ENCODE measurements at places on chromosomes 12 and 14.

DNA sequence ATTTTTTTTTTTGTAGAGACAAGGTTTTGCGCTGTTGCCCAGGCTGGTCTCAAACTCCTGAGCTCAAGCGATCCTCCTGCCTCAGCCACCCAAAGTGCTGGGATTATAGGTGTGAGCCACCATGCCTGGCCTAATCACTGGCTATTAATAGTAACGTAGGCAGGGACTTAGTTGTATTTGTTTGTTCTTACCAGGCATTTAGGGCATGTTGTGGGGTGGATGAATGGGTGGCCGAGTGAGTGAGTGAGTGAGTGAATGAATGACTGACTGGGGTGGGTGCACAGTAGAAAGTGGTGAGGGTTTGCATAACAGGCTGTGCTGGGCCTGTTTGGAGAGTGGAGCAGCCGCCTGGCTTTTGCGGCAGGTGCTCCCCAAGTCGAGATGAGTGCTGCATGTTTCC, 87.0 kb downstream of the FOXN4 start:
- DNase-seq = no peak

- no peak for DNase-seq
Observed at GRCh38 chr14:101334656-101335055, 226.6 kb upstream of the DIO3 start.

DNA sequence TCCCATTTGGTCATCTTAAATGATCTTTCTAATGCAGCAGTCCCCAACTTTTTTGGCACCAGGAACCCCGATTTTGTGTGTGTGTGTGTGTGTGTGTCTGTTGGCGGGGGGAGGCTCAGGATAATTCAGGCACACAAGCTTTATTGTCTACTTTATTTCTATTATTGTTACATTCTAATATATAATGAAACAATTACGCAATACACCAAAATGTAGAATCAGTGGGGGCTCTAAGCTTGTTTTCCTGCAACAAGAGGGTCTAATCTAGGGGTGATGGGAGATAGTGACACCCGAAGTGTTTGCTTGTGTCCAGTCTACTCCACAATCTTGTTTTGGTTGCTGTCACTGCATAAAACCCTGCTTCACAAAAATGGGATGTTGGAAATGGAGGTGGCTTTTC, 621.1 kb upstream of the LRFN5 start:
- DNase-seq = no peak

DNA sequence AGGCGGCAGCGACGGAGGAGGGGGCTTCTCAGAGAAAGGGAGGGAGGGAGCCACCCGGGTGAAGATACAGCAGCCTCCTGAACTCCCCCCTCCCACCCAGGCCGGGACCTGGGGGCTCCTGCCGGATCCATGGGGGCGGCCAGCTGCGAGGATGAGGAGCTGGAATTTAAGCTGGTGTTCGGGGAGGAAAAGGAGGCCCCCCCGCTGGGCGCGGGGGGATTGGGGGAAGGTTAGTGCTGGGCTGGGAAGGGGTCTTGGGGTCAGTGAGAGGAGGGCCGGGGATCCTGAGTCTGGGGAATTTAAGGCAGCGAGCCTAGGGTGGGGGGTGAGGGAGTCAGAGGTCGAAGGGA, 203 bp downstream of the NFATC4 start:
- DNase-seq = no peak

GRCh38 chr14:58760121-58760520, 122.4 kb downstream of the DACT1 start:
- DNase-seq = no peak

- no peak for DNase-seq
Observed at GRCh38 chr12:11667171-11667570, 17.7 kb downstream of the ETV6 start.

DNA sequence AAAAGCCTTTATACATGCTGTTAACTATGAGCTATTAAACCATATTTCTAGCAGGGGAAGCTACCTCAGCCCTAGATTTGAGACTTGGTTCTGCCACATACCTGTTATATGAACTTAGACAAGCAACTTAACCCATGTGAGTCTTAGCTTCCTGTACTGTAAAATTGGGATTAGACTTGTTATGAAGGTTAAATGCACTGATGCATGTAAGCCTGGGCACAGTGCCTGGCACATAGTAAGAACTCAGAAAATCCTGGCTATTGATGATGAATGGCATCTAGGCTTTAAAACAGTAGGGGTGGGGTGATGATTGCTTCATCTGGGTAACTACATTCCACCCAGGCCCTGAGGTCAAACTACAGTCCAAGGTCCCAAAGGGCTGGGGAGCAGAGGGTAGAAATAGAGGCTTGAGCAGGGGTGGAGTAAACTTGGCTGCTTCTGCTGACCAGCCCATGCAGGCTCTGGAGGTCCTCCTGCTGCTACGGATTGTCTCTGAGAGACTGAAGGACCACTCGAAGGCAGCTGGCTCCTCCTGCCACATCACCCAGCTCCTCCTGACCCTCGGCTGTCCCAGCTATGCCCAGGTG, 11.3 kb downstream of the ESPL1 start:
- no peak for DNase-seq

GRCh38 chr14:99137001-99137700, 134.8 kb downstream of the BCL11B start:
- no peak for DNase-seq

DNA sequence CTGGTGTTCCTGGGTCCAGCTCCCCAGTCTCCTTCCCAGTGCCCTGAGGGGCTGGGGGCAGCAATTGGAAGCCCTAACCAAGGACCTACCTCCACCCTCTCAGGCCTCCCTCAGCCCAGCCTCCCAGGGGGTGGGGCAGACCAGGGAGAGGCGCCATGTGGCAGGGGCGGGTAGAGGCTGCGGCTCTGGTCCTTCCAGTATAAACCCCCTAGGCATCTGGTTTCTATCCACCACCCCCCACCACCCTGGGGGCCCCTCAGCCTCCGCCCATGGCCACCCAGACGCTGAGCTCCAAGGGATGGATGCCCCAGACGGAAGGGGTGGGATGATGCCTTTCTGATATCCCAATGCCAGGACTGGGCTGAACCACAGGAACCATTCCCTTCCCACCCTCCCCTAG, 2.8 kb upstream of the SP7 start:
- DNase-seq = no peak

GRCh38 chr14:21231020-21231652, 38.1 kb downstream of the HNRNPC start:
- no peak for DNase-seq

DNA sequence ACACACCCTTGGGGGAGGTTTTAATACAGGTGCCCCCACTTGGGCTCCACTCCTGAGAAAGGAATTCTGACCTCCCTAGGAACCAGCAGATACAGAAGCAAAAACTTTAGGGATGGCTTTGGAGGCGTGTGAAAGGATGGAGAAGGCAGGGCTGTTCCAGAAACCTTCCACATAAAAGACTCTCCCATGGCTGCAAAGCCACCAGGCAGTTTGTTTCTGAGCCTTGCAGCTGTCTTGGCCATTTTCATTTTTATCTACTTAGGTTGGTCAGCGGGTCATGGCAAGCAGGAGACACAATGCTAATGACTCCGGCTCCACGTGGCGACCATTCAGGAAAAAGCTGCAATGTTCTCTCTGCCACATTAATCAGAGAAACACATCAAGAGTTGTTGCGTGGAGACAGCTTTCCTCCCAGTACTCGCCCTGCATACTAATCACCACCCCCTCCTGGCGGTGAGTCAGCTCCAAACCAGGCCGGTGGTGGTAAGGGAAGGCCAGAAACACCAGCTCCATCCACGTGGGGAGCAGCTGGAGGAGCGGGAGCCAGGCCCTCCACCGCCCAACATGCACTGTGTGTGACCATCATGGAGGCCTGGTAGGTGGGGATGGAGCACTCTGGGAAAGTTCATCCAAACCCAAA, 30.9 kb upstream of the IRF2BPL start:
- no peak for DNase-seq

GRCh38 chr14:50001999-50002925, 109.4 kb downstream of the ARF6 start:
- DNase-seq = no peak

GRCh38 chr14:102694530-102695166, 82.6 kb upstream of the TRAF3 start:
- DNase-seq = peak; percentile 20

GRCh38 chr12:98275131-98275475, 240.3 kb upstream of the TMPO start:
- DNase-seq = no peak

DNA sequence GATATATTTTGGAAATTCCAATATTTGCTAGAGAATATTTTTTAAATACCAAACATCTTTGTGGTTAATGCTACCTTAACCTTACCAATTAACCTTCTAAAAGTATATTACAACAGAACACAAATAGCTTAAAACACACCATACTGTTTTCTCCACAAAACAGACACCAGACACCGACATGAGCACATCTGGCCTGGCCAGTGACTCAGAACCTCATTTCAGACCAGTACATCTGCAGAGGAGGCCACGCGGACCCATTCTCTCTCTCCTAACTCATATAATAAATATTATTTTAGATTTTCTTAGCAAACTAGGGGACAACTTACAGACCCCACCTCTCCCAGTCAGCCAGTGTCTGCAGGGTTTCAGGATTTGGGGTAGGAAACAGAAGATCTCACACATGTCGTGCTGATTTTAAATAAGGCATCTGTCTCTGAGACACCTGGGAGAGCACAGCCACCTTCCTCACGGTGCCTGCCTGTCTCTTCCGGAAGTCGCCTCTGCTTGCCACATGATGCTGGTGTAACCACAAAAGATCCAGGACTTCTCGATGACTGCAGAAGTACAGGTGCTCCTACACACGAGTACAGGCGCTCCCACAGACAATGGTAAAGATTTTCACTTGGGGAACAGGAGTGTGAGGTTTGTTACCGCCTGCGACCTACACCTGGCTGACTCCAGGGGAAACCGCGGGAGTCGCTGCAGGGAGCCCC, 9.7 kb upstream of the ANKLE2 start:
- DNase-seq = no peak

DNA sequence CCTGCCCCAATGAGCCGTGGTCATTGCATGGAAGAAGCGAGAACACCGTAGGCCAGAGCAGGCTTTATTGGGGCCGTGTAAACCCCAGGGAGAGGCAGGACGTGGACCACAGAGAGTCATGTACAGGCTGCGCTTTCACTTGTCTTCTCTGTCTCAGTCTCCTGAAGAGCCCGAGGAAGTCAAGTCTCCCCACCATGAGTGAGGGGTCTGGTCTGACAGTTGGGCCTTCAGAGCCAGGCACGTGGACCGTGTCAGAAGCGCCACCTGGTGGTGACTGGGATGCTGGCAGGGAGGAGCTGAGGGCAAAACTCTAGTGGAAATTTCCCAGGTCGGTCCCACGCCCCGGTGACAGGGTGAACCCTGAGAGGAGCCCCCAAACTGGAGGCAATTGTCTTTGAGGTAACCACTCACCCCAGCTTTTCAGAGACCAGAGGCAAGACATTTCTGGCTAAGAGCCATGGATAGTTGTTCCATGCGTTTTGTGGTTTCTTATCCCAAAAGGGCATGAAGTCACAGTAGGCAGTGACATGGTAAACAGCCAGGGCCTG, 17.4 kb downstream of the RPS6KL1 start:
- DNase-seq = no peak

DNA sequence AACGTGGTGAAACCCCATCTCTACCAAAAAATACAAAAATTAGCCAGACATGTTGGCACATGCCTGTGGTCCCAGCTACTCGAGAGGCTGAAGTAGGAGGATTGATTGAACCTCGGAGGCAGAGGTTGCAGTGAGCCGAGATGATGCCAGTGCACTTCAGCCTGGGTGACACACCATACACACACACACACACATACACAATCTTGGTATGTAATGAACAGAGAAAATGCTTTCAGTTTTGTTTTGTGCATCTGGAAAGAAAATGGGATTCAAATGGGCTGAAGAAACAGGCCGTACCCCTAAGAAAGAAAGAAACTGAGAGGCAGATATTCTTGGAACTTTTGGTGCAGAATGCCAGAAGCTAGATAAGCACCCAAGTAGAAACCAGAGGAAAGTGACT, 107.2 kb downstream of the PDE3A start:
- no peak for DNase-seq

DNA sequence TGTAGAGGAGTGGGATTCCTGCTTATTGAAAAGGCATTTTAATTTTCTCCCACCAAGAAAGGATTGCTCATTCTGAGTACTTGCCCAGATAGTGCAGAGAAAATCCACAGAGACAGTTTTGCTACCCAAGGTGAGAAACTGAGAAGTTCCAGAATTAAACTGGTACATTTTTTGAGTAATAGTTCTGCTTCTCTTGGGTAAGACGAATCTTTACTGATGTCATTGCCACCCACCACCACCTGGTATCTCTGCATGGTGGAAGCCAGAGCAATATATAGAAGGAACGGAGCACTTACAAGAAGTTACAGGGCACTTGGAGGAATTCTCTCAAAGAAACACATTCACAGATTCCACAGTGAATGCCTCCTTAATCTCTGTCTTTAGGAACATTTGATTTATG, 20.7 kb upstream of the FRMD6 start:
- DNase-seq = no peak
